Left ventricle myocardium inferior (tissue), 1 donor: ENCODE measurements at places on chromosomes 6 and 20. TPM values are rescaled to one million over a fixed set of nuclear protein-coding genes. Genes with fewer than 3 reads are reported as not detected.
A peak's percentile ranks its signal among the peaks of the same experiment; 100 is the strongest.

- DNase-seq: no peak
Observed at GRCh38 chr6:113819169-113819830, 37.8 kb upstream of the MARCKS start.

DNA sequence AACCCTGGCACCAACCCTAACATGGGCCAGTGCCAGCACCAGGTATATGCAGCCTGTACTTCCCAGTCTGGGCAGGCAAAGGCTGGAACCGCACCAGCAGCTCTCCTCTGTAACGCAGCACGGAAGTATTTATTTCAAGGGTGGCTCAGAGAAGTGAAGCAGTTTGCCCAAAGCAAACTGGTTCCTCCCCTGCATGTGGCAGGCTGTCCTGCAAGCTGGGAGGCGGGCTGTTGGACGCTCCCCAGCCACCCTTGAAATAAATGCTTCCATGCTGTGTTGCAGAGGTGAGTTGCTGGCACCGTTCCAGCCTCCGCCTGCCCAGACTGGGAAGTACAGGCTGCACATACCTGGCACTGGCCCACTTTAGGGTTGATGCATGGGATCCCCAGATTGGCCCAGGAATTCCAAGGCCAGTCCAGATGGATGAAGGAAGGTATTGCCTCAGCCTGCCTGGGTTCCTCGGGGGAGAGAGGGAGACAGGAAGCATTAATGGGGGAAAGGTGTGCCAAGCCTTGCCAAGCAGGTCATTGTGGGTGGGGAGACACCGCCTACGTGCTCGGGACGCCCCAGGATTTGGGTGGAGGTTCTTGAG lies 49.8 kb downstream of the PPARD start:
- DNase-seq: peak; percentile 21

CD109 gene
- 9.1 TPM for total RNA-seq

BPIFB4 gene
- total RNA-seq: not detected

DNA sequence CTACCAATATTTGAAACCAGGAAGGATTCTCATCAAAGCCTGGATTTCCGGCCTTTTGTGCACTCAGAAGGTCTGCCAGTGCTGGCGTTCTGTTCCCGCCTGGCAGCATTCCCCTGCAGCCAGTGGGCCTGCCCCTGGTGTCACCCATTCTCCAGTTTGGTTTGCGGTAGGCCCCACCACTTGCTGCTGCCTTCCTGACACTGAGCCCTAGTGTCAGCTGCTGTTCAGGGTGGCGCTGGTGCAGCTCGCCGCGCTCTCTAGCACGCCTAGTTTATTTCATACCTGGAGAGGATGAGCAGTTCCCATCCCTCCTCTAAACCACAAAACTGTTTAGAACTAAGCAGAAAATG lies 9.5 kb downstream of the NPEPL1 start:
- DNase-seq: no peak

GRCh38 chr6:117389227-117390057 lies 36.3 kb downstream of the ROS1 start:
- no peak for DNase-seq

- no peak for DNase-seq
Observed at GRCh38 chr6:7341989-7342742, 29.2 kb upstream of the SSR1 start.

DNA sequence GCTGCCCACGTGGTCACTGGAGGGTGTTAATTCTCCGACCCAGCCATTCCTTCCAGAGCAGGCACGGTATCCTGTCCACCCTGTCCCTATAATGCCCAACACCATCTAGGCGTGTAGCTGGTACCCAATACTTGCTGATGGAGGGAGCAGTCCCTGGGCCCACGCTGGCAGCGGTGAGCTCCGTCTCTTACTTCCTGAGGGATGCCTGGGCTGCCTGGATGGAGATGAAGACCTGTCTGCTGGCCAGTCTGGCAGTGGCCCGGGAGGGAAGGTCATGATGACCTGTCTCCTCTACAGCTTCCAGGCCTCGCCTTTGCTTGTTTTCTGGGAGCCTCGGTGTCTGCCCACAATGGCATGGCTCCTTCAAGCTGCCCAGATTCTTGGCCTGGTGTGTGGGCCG lies 297.9 kb upstream of the SUPT3H start:
- no peak for DNase-seq

GRM1 gene
- total RNA-seq: 6.7 TPM

DNA sequence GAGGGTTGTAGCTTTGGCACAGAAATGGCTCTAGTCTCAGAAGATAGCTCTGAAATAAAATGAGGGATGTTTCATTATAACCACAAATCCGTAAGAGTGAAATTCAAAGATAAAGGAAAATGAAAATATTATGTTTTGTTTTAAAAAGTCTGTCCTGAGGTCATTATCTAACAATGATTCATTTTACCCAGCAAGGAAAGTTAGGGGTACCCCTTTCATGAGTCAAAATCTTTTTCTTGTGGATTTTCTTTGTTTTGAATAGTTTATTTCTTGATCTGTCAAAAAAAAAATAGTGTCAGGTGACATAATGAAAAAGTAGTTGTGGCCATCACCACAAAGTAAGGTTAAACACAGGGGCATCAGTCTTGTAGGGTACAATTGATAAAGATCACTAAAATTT lies 59.7 kb upstream of the MYB start:
- no peak for DNase-seq
